Activated naive CD4-positive, alpha-beta T cell treated with anti-CD3 and anti-CD28 coated beads, Interleukin-2, amount 50 U/mL, for 16 hours (primary cell): ENCODE measurements at places on chromosomes 1 and 21.

DNA sequence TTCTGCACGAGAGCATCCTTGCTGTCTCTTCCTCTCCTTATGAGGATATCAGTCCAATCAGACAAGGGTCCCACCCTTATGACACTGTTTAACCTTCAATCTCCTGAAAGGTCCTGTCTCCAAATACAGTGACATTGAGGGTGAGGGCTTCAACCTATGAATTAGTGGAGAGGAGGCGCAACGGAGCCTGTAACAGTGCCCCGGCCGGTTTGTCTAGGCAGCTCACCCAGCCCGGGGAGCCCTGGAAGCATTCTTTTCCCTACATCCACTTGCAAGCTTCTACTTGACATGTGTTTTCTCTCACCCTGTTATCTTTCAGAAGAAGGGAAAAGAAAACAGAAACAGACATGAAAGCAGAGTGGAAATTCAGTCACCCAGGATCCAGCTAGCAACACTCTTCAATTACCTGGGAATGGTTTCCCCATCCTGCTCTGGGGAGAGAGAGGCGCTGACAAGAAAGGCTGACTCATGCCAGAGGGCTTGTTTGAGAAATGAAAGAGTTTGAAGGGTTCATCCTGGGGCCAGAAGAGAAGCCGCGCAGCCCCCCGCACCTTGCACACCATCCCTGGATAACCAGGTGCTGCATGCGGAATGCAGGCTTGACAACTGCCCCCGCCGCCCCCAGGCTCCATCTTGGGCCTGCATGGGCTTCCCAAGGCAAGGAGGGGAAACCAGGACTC, 394.9 kb downstream of the NPHP4 start:
- DNase-seq = no peak

DNA sequence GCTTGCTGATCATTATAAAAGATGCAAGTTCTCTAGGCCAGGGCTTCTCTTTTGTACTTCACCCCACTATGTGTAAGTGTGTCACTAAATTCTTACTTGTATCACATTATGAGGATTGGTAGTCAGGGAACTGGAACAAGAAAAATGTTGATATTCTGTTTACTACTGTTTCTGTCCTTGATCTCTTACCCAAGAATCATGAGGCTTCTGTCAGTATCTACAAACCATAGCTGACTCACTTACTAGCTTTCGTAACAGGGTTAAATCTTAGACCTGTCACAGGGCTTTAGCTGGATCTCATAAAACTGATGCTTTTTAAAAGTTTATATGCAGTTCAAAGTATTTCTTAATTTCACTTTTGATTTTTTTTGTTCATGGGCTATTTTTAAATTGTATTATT, 681.2 kb downstream of the PLPP3 start:
- DNase-seq = no peak

GRCh38 chr1:33119532-33120217, 38.7 kb downstream of the AZIN2 start:
- no peak for DNase-seq

- DNase-seq = no peak
These were observed 37.7 kb upstream of the TMEM125 start for GRCh38 chr1:43232074-43232473.

DNA sequence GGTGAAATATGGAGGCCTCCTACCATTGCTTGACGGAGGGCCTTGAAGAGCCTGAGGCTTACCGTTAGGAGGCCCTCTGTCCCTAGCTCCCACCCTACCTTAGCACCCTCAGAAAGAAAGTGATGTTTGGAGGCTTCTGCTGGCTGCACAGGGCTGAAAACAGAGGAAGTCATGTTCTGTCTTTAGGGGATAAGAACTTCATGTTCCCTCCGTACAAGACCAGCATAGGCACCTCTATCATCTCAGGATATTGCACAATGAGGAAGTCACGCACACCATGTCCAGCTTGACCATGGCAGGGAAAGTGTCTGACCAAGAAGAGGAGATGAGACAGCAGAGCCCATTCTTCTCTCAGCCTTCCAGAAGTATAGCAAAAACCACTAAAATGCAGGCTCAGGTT, 13.8 kb downstream of the ADORA3 start:
- DNase-seq = no peak

GRCh38 chr1:247210062-247210375, 38.2 kb upstream of the ZNF124 start:
- DNase-seq = no peak

DNA sequence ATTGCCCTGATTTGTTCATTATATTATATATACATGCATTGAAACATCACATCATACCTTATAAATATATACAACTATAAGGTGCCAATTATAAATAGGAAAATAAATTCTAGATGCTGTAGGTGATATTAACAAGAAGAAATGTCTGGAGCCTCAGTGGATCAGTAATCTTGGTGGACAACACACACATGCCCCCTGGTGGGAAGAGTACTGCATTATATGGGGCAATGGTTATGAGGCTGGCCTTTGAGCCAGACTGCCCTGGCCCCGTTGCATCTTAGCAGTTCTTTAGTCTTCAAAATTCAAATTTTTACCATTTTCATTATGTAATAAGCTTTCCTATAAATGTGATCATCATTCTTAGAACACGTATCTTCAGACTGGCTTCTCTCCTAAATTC, 335.0 kb upstream of the GREM2 start:
- DNase-seq = no peak

DNA sequence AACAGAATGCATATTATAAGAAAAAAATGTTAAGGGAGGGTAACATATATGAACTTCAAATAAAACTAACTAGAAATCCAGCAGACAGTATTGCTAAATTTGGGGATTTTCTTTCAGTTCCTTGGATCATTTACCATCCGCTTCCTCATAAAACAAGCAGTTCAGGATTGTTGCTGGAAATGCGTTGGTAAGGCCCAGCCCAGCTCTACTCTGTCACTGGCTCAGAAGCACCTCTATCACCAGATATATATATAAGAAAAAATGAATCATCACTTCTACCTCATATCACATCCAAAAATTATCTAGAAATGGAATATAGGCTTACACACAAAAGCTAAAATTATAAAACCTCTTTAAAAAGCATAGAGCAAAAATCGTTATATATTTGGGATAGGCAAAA, 28.2 kb upstream of the COG2 start:
- DNase-seq = no peak

DNA sequence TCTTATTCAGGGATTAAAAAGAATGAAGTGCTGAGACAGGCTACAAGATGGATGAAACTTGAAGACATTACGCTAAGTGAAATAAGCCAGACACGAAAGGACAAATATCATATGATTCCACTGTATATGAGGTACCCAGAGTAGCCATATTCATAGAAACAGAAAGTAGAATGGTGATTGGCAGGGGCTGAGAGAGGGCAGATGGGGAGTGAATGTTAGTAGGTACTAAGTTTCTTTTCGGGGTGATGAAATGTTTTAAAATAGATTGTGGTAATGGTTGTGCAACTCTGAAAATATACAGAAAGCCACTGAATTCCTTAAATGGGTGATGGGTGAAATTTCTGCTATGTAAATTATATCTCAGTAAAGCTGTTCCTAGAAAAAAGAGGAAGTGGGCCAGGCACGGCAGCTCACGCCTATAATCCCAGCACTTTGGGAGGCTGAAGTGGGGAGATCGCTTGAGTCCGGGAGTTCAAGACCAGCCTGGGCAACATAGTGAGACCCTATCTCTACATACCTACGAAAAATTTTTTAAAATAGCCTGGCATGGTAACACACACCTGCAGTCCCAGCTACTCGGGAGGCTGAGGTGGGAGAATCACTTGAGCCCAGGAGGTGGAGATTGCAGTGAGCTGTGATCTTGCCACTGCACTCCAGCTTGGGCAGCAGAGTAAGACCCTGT, 15.9 kb downstream of the SLC27A3 start:
- DNase-seq = no peak

GRCh38 chr1:203669739-203670138, 43.1 kb downstream of the ATP2B4 start:
- no peak for DNase-seq

- DNase-seq = no peak
These were observed 91.3 kb downstream of the ATP5PO start for GRCh38 chr21:33824156-33824941.

DNA sequence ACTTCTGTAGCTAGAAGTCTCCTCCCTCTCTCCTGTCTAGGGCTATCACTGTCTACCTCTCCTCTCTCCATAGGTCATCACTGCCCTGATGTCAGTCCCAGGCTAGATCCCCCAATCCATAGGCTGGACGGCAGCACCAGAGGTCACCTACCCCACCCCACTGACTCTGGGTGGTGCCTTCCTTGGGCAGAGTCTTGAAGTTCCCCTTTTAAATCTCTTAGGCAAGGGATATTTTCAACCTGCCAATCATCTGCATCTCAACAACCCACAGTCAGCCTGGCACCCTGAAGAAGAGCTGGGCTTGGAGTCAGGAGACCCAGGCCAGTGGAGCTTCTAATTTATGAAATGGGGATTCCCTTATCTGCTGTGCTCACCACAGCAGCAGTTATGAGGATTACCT, 13.2 kb downstream of the MYBPH start:
- DNase-seq = no peak

DNA sequence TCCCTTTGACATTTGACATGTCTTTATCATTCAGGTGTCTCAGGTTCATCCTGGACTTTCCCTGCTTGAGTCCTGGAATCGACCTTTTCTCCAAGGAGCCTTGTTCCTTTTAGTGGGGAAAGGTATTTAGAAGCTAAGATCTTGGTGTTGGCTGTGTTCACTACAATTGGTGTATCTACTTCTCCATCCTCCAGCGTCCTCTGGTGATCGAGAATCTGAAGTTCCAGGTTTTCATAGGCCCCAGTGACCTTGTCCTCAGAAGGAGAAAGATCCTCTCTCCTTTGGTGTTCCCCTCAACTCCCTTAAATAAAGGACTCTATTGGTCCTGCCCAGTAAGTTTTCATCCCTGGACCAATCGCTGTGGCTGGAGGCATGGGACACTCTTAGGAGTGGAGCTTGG, 22.1 kb downstream of the MROH7 start:
- DNase-seq = no peak

DNA sequence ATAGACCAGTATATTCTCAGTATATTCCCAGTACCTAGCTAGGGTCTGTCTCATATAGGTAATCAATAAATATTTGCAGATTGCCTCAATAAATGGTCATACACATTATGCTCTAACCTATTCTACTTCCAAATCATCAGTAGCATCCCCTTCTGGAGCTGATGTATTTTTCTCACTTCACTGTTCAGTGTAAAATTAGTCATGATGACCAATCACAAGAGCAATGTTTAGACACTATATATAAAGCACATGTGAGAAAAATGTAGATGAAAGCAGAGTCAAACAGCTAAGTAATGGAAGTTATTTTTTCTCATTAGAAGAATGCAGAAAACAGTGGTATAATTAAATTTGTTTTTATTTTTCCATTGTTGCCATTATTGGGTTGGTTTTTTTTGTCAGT, 34.7 kb downstream of the EPRS1 start:
- DNase-seq = no peak

DNA sequence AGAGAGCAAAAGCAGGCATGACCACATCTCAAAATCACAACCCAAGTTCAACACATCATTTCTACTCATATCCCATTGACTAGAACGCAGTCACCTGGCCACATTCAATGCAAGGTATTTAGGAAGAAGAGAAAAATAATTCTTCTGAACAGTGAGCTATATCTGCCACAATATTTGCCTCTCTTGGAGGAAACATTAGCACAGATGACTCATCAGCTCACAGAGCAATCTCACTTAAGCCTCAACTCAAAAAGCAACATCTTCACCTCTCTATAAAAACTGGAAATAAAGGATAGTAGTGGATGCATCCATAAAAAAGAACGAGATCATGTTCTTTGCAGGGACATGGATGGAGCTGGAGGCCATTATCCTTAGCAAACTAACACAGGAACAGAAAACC, 143.9 kb upstream of the FMN2 start:
- DNase-seq = no peak

DNA sequence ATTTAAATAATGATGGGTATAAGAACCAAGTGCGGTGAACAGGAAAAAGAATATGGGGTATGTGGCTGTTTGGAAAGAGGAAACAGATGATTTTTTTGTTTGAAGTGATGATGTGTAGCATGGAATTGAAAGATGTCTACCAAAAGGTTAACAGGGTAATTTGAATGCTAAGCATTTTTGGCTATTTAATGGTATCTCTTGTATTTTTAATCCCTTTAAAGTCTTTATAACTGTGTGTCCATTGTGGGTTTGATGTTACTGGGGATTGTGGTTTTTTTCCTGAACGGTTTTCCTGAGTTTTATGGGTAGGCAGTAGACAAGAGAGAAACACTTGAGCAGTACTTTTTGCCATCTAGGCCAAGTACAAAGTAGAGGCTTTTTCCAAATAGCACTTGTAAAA, 63.2 kb downstream of the PRDM2 start:
- DNase-seq = no peak

- no peak for DNase-seq
These were observed 21.4 kb downstream of the CNIH3 start for GRCh38 chr1:224637515-224637914.

GRCh38 chr1:116376729-116377086, 3.7 kb downstream of the ATP1A1 start:
- no peak for DNase-seq

- no peak for DNase-seq
These were observed 5.9 kb upstream of the TNFSF4 start for GRCh38 chr1:173212952-173213491.

- no peak for DNase-seq
These were observed 424.0 kb downstream of the KIF26B start for GRCh38 chr1:245578771-245579170.

- no peak for DNase-seq
These were observed 34.0 kb downstream of the MACF1 start for GRCh38 chr1:39238476-39238875.

GRCh38 chr1:43422995-43423671, 30.6 kb downstream of the HYI start:
- no peak for DNase-seq

DNA sequence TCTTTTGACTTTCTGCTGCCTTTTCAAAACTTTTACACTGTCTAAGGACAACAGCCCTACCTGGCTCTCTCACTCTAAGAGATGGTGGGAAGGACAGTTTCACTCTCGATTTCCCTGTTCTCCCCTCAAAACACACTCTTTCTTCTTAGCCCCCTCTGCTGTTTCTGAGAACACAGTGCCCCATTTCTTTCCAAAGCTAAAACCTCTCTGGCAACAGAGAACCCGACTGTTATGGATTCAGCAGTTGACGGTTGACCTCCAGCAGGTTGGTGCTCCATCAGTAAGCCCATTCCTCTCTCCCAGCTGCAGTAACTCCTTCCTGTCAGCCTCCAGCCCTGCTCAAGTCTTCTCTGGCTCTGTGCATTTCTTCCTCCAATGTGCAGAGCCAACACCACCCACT, 88.2 kb upstream of the ABCD3 start:
- DNase-seq = no peak

- DNase-seq = no peak
These were observed 15.0 kb upstream of the ALPL start for GRCh38 chr1:21494196-21494595.

DNA sequence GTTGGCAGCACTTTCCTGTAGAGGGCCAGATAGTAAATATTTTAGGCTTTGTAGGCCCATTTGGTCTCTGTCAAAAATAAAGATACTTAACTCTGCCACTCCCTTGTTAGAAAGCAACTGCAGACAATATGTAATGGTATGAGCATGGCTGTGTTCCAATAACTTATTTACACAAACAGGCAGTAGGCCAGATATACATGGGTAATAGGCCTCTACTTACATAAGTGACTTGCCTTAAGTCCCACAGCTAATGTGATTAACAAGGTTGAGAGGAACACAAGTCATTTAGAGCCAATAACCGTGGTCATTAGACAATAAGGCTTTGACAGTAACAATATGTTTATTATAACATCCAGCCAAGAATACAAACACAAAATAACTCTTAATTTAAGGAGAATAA, 17.4 kb downstream of the CCT8 start:
- DNase-seq = no peak

- DNase-seq = no peak
These were observed 230.3 kb upstream of the USP24 start for GRCh38 chr1:55445416-55445815.
